ENCODE measurements at places on chromosomes 7 and 10.

- H3K27me3 ChIP-seq, result no peaks in the 10 kb centered on the region
- H3K4me3 ChIP-seq, result peak overlapping the region; percentile 65
- peak overlapping the region; percentile 72 for H3K27ac ChIP-seq
- DNase-seq, result peak; percentile 17
Observed at GRCh38 chr10:97320480-97321031, 1.5 kb downstream of the FRAT1 start.

- H3K36me3 ChIP-seq, result no peaks in the 10 kb centered on the region
- H3K27me3 ChIP-seq, result peaks cover 8% of the 10 kb centered on the region
- H3K4me3 ChIP-seq, result no peak overlapping the region
- no peak overlapping the region for H3K27ac ChIP-seq
- no peaks in the 10 kb centered on the region for H3K4me1 ChIP-seq
Observed at GRCh38 chr7:33886149-33886623, 19.2 kb upstream of the BMPER start.

- H3K4me3 ChIP-seq, result no peak overlapping the region
- no peaks in the 10 kb centered on the region for H3K4me1 ChIP-seq
- H3K36me3 ChIP-seq, result no peaks in the 10 kb centered on the region
- H3K27ac ChIP-seq, result no peak overlapping the region
- DNase-seq, result no peak
Observed at GRCh38 chr10:69721690-69722310, 79.9 kb upstream of the COL13A1 start.

DNA sequence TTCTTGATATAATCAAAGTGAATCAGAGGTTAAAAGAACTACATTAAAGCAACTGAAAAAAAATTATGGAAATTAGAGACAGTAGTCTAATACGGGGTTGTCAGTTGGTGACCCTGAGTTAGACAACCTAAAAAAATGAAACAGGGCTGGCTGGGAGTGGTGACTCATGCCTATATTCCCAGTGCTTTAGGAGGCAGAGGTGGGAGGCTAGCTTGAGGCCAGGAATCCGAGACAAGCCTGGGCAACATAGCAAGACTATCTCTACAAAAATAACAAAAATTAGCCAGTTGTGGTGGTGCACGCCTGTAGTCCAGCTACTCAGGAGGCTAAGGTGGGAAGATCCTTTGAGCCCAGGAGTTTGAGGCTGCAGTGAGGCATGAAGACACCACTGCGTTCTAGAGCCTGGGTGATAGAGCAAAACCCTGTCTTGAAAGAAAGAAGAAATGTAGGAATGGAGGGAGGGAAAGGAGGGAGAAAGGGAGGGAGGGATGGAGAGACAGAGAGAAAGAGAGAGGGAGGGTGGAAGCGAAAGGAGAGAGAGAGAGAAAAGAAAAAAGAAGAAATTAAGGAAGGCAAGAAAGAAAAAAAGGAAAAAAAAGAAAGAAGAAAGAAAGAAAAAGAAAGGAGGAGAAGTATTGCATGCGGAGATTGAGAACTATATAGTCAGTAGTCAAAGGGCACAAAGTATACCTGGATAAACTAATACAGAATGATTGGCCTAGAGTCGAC is 166.1 kb downstream of the TPST1 start:
- no peaks in the 10 kb centered on the region for H3K36me3 ChIP-seq
- H3K27me3 ChIP-seq, result no peaks in the 10 kb centered on the region
- no peaks in the 10 kb centered on the region for H3K4me1 ChIP-seq
- H3K27ac ChIP-seq, result no peak overlapping the region
- H3K4me3 ChIP-seq, result no peak overlapping the region

DNA sequence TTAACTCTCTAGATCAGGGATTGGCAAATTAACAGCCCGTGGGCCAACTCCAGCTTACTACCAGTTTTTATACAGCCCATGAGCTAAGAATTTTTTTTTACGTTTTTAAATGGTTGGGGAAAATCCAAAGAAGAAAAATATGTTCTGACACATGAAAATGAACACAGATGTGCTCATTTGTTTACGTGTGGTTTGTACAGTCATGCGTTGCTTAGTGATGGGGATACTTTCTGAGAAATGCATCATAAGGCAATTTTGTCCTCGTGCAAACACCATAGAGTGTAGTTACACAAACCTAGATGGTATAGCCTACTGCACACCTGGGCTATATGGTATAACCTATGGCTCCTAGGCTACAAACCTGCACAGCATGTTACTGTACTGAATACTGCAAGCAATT is 8.3 kb upstream of the SMKR1 start:
- no peaks in the 10 kb centered on the region for H3K4me1 ChIP-seq
- H3K27ac ChIP-seq, result no peak overlapping the region
- H3K27me3 ChIP-seq, result no peaks in the 10 kb centered on the region
- DNase-seq, result peak; percentile 46

GRCh38 chr7:114818501-114818900 is 103.4 kb upstream of the MDFIC start:
- no peaks in the 10 kb centered on the region for H3K36me3 ChIP-seq
- no peak overlapping the region for H3K27ac ChIP-seq
- H3K4me3 ChIP-seq, result no peak overlapping the region
- H3K27me3 ChIP-seq, result no peaks in the 10 kb centered on the region

DNA sequence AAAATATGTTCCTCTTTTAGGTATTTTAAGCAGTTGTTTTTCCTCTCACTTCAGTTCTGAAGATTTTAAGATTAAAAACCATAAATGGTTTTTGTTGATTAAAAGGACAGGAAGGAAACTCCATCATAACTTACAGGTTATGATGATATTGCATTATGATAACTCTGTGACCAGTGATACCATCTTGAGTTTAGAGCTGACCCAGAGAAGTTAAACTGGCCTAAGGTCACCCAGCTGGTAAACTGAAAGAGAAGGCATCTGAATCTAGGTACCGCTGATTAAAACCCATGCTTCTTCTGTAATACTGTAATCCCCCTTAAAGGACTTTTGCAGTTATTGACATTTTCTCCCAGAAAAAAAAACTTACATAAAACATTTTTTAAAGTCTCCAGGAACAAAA is 29.6 kb downstream of the LOXL4 start:
- no peak for DNase-seq
- H3K27me3 ChIP-seq, result no peaks in the 10 kb centered on the region
- no peaks in the 10 kb centered on the region for H3K4me1 ChIP-seq
- H3K4me3 ChIP-seq, result no peak overlapping the region

Measured in CD4-positive, alpha-beta T cell (primary cell).